ENCODE measurements at places on chromosomes 3 and 15.
A peak's percentile ranks its signal among the peaks of the same experiment; 100 is the strongest.

DNA sequence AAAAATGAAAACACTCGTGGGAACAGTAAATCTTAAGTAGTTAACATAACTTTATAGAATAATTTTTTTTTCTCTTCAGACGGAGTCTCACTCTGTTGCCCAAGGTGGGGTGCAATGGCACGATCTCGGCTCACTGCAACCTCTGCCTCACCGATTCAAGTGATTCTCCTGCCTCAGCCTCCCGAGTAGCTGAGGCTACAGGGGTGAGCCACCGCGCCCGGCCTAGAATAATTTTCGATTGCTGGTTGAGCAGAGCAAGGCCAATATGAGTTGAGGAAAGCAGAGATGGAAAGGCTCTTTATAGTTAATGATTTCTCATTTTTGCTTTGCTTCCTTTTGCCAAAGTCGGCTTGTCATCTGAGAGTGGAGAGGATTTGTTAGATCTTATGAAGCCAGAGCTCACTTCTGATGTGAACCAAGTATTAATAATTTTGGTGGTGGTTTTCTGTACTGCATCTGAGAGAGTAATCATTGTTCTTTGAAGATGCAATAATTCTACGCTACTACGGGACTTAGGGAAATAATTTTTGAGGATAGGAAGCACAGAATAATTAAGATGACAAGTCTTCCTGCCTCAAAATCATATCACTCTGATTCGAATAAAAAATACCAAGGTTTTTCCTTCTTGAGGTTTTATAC, 1.6 kb upstream of the GOLM2 start:
- peak overlapping the region; percentile 99 for H3K4me3 ChIP-seq
- DNase-seq: peak; percentile 54
- H3K27ac ChIP-seq: peak overlapping the region; percentile 96
- H3K4me1 ChIP-seq: peaks cover 21% of the 10 kb centered on the region
- no peaks in the 10 kb centered on the region for H3K27me3 ChIP-seq
- H3K36me3 ChIP-seq: no peaks in the 10 kb centered on the region

DNA sequence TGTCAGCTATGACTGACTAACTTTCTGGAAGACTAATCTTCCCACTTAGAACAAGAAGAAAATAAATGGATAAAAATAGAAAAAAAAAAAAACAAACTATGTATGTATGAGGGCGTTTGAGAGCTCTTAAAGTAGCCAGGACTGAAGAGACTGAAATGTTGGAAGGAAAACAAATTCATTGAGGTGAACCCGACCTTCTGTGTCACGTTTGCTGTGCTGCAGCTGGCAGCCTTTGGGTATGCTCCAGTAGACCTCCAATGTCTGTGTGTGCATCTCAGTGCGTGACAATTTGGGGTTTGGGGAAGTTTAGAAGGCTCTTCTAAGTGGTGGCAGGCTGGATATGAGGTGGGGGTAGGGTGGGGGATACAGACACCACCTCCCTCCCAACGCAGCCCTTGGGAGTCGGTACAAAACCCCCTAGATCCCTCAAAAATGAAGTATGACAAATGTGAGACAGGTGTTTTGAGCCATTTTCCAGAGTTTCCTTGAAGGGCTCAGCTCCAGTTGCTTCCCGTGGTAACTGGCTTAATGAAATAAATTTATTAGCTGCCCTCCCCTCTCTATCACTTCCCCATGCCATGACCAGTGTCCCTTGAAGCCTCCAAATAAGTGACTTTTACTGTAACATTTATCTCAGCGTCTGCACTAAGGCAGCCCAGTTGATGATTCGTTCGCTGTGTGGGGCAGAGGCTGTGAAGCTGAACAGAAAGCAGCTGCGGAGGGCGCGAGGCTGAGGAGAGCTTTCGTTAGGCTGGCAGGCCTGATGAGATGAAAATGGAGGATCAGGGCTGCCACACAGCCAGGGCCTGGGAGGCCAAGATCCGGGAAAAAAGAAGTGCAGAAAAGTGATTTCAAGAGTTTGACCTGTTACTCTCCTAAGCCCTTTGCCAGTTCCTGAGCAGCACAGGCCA, 34.9 kb upstream of the GABRB3 start:
- H3K36me3 ChIP-seq: no peaks in the 10 kb centered on the region
- H3K4me3 ChIP-seq: no peak overlapping the region
- H3K4me1 ChIP-seq: no peaks in the 10 kb centered on the region

- DNase-seq: no peak
- no peak overlapping the region for H3K27ac ChIP-seq
- no peaks in the 10 kb centered on the region for H3K36me3 ChIP-seq
- no peak overlapping the region for H3K4me3 ChIP-seq
These were observed 103.1 kb downstream of the DGKG start for GRCh38 chr3:186258968-186259367.

DNA sequence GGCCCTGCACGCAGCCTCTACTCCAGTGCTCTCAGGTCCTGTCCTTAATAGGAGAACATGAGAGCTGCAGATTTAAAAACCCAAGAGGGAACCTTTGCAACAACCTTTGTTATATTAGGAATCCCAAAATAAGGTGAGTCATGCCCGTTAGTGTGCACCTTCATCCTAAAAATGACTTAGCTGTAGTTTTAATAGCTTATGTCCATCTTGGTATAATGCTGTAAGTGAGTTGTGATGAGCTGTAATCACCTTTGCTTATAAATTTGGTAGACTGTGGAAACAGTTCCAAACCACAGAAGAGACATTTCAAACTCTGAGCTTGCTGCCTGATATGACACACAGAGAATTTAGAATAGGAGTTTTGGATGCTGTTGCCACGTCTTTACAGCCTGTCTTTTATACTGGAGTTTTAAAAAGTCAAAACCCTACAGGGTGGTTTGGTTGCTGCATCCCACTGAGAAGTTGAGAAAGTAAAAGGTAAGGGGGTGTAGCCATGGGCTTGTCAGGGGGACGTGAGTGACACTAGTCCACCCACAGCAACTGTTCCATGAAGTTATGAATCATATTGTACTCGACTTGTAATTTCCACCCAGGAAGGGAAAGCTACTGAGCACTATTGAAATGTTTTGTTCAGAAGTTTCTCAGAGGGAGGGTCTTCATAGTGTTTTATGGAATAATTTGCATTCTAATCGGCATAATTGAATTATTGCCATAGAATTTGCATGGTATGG, 27.4 kb upstream of the CD47 start:
- no peaks in the 10 kb centered on the region for H3K36me3 ChIP-seq
- H3K27me3 ChIP-seq: no peaks in the 10 kb centered on the region
- peaks cover 13% of the 10 kb centered on the region for H3K4me1 ChIP-seq

GRCh38 chr3:127171320-127171719, 21.6 kb upstream of the PRR23E start:
- H3K4me3 ChIP-seq: no peak overlapping the region
- H3K4me1 ChIP-seq: peaks cover 20% of the 10 kb centered on the region
- no peak for DNase-seq
- no peaks in the 10 kb centered on the region for H3K36me3 ChIP-seq
- no peaks in the 10 kb centered on the region for H3K27me3 ChIP-seq
- H3K27ac ChIP-seq: no peak overlapping the region

DNA sequence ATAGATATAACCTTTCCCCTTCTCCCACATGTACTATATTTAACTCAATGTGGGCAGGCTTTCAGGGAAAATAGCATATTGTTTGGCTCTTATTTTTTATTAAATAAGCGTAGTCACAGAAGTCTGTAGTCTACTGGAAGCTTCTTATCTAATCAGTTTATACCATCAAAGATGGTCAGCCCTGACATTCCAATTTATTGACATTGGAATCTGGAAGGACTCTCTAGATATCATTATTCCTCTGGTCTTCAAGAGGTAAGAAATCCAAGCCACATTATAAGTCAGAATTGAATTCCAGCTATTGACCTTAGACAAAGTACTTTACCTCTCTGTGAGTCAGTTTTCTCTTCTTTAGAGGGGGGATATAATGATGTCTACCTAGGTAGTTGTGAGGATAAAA, 38.5 kb upstream of the SCAANT1 start:
- no peak for DNase-seq
- no peak overlapping the region for H3K27ac ChIP-seq

GRCh38 chr3:105246536-105246935, 120.2 kb upstream of the ALCAM start:
- no peak overlapping the region for H3K4me3 ChIP-seq
- no peak overlapping the region for H3K27ac ChIP-seq
- H3K4me1 ChIP-seq: no peaks in the 10 kb centered on the region
- no peaks in the 10 kb centered on the region for H3K27me3 ChIP-seq
- no peak for DNase-seq

GRCh38 chr3:117278424-117279190, 569.0 kb downstream of the TUSC7 start:
- H3K4me1 ChIP-seq: no peaks in the 10 kb centered on the region
- no peak overlapping the region for H3K27ac ChIP-seq
- H3K36me3 ChIP-seq: no peaks in the 10 kb centered on the region

GRCh38 chr3:11228041-11228440, 44.2 kb upstream of the ATG7 start:
- peak; percentile 57 for DNase-seq
- H3K4me3 ChIP-seq: no peak overlapping the region
- H3K27ac ChIP-seq: peak overlapping the region; percentile 26
- no peaks in the 10 kb centered on the region for H3K36me3 ChIP-seq

- H3K36me3 ChIP-seq: no peaks in the 10 kb centered on the region
- no peak overlapping the region for H3K27ac ChIP-seq
- H3K4me1 ChIP-seq: no peaks in the 10 kb centered on the region
- no peaks in the 10 kb centered on the region for H3K27me3 ChIP-seq
- DNase-seq: no peak
These were observed 1149.6 kb downstream of the IGSF11 start for GRCh38 chr3:117885011-117885441.

DNA sequence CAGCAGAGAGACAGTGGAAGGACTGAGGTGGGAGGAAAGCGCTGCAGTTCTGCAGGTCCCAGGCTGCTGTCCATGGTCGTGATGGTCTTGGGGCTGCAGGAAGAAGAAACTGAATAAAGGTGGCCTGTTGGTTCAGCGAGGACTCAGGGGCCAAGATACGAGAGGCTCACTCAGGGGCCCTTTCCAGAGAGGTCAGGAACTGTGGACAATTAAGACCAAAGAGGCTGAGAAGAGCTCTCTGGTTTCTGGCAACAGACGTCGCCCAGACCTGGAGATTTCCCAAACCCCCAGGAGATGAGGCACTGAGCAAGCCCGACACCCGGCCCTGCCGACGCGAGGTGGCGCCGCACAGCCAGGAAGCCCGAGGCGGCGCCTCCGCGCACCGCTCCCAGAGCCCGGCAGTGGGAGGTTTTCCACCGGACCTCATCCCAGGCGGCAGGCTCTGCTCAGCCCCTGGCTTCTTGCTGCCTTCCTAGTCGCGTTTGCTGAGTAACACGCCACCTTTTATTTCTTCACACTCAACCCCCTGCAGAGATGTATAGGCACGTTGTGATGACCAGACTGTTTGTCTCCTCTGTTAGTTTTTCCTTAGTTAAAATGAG, 56.4 kb upstream of the ARRDC4 start:
- no peaks in the 10 kb centered on the region for H3K27me3 ChIP-seq
- H3K36me3 ChIP-seq: no peaks in the 10 kb centered on the region
- peaks cover 21% of the 10 kb centered on the region for H3K4me1 ChIP-seq
- peak overlapping the region; percentile 57 for H3K4me3 ChIP-seq

GRCh38 chr3:195914648-195915473, 6.5 kb upstream of the TNK2 start:
- H3K27ac ChIP-seq: peak overlapping the region; percentile 80
- H3K27me3 ChIP-seq: no peaks in the 10 kb centered on the region
- no peaks in the 10 kb centered on the region for H3K36me3 ChIP-seq
- peak overlapping the region; percentile 51 for H3K4me3 ChIP-seq
- peaks cover 8% of the 10 kb centered on the region for H3K4me1 ChIP-seq

- peaks cover 36% of the 10 kb centered on the region for H3K4me1 ChIP-seq
- peak overlapping the region; percentile 69 for H3K27ac ChIP-seq
- H3K4me3 ChIP-seq: no peak overlapping the region
- no peaks in the 10 kb centered on the region for H3K27me3 ChIP-seq
These were observed 22.7 kb downstream of the SSUH2 start for GRCh38 chr3:8621872-8622271.

GRCh38 chr3:111884411-111885018, 25.4 kb downstream of the PHLDB2 start:
- no peaks in the 10 kb centered on the region for H3K27me3 ChIP-seq
- no peak overlapping the region for H3K4me3 ChIP-seq
- H3K27ac ChIP-seq: no peak overlapping the region
- peaks cover 14% of the 10 kb centered on the region for H3K4me1 ChIP-seq
- no peak for DNase-seq

- no peak for DNase-seq
- no peaks in the 10 kb centered on the region for H3K27me3 ChIP-seq
- H3K4me3 ChIP-seq: no peak overlapping the region
These were observed 358.6 kb upstream of the ARHGEF26 start for GRCh38 chr3:153762411-153763235.

DNA sequence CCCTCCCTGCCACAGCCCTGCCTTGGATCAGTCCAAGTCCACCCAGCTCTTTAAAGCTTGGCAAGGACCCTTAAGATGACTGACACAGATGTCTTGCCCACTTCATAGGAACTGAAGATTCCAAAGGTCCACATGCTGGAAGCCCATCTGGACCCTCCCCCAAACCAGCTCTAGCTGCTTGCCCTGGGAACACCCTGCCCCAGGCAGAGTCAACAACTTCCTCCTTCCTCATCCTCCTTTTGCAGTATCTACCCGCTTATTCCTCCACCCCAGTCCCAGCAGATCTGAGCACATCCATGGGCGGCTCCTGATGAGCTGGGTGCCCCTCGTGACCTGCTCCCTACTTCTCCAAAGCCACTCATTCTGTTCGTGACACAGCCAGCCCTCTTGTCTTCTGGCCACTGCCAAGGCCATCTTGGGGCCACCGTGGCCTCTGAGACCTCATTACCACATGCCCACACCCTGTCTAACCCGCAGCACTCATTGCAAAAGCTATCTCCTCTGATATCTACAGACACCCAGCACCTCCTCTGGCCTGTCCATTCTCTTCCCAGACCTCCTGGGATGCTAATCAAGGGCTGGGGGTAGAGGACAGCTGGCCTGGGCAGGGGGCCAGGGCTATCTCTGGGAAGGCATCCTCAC, 2.0 kb upstream of the PFKFB4 start:
- H3K27me3 ChIP-seq: no peaks in the 10 kb centered on the region
- no peak for DNase-seq
- H3K4me3 ChIP-seq: no peak overlapping the region
- H3K27ac ChIP-seq: no peak overlapping the region
- no peaks in the 10 kb centered on the region for H3K36me3 ChIP-seq

GRCh38 chr15:92733934-92734521, 78.5 kb upstream of the FAM174B start:
- H3K27me3 ChIP-seq: no peaks in the 10 kb centered on the region
- peak overlapping the region; percentile 77 for H3K4me3 ChIP-seq
- H3K27ac ChIP-seq: peak overlapping the region; percentile 49
- no peaks in the 10 kb centered on the region for H3K36me3 ChIP-seq
- peaks cover 5% of the 10 kb centered on the region for H3K4me1 ChIP-seq

DNA sequence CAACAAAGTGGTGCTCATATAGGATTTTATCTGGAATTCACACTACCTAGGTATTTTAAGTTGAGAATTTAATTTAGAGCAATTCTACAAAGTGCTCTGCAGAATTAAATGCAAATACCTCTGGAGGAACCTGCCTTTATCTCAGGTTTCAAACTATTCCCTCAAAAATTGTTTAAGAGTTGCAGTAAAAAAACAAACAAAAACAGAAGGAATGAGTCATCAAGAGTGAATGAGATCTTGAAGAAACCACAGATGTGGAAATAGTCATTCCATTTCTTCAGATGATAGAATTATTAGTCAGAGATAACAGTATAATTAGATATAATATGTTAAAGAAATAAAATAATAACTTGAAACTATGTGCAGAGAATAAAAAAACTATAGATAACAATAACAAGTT, 80.8 kb upstream of the SCN5A start:
- no peaks in the 10 kb centered on the region for H3K36me3 ChIP-seq
- H3K27me3 ChIP-seq: 0 out of 2 replicates have a peak, but pooled peaks cover 31% of the 10 kb centered on the region
- no peak overlapping the region for H3K4me3 ChIP-seq
- DNase-seq: peak; percentile 63
- H3K27ac ChIP-seq: no peak overlapping the region

Data from GM23248 (cell line).